ENCODE measurements at places on chromosomes 1 and 21.
A peak's percentile ranks its signal among the peaks of the same experiment; 100 is the strongest.

DNA sequence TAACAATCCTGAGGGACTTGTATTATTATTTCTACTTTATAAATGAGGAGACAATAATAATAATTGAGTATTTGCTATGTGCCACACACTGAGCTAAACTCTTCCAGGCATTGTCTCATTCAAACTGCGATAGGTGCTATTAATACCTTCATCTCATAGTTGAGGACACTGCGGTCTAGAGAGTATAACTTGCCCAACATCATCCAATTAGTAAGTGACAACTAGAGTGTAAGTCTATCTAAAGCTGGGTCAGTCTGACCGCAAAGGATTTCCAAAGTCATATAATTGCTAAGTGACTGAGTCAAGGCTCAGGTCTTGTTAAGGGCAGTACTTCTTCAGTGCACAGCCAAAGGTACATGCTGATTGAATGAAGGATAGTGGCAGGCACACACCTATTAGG lies 9.7 kb downstream of the BCL9 start:
- DNase-seq, result no peak

- DNase-seq, result no peak
These were observed 78.8 kb downstream of the MRPL39 start for GRCh38 chr21:25528515-25528914.

DNA sequence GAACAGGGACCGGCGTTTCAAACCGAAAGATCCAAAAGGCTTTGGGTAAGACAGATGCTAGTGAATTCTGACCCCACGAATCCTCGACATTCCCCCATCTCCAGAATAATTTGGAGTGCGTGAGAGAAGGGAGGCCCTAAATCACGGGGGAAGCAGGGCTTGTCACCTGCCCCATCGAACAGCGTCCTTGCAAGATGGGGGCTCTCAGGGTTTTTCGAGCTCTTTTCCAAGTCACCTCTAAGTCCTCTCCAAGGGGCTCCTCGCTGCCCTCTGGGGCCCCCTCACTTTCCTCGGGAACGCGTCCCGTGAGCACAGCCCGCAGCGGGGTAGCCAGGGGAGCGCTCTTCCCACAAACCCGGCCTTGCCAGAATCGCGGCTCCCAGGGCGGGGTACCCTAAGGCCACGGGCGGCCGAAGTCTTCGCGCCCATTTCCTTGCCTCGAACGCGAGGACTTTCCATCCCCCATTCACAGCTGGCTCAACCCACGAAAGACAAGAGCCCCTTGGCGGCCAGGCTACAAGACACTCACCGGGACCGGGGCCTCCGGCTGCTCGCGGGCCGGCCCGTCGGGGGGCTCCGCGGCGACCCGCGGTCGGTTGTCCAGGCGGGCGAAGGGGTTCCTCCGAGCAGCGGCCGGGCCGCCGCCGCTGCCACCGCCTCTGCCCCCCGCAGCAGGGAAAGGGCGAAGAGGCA lies 546 bp downstream of the DONSON start:
- no peak for DNase-seq

DNA sequence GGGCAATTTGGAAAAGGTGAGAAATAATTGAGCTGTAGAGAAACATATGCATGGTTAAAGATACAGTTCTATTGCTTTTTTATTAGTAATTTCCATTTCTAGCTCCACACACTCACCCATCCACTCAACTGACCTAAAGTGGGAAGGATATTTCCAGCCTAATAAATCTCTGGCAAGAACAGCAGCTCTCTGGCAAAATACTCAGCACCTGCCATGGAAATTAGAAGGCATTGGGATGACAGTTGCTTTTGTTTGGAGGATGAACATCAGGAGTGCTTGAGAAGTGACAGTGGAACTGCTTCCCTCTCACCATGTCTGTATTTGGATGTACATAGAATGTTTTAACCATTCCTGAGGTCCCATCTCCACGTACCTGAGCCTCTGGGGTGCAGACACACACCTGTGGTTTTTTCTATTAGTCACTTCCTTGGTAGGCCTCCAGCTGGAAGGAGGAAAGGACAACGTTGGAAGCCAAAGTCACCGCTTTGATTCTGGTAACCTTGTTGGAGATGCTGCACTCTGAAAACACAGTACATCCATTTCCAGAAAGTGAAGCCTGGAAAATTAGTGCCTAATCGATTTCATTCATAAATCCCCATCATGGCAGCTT lies 62.3 kb upstream of the RUNX1 start:
- DNase-seq, result no peak

GRCh38 chr1:181190364-181191035 lies 102.0 kb downstream of the IER5 start:
- no peak for DNase-seq

- DNase-seq, result no peak
These were observed 108.9 kb upstream of the POGK start for GRCh38 chr1:166730299-166730888.

GRCh38 chr1:184350573-184350972 lies 36.3 kb upstream of the C1orf21 start:
- no peak for DNase-seq

DNA sequence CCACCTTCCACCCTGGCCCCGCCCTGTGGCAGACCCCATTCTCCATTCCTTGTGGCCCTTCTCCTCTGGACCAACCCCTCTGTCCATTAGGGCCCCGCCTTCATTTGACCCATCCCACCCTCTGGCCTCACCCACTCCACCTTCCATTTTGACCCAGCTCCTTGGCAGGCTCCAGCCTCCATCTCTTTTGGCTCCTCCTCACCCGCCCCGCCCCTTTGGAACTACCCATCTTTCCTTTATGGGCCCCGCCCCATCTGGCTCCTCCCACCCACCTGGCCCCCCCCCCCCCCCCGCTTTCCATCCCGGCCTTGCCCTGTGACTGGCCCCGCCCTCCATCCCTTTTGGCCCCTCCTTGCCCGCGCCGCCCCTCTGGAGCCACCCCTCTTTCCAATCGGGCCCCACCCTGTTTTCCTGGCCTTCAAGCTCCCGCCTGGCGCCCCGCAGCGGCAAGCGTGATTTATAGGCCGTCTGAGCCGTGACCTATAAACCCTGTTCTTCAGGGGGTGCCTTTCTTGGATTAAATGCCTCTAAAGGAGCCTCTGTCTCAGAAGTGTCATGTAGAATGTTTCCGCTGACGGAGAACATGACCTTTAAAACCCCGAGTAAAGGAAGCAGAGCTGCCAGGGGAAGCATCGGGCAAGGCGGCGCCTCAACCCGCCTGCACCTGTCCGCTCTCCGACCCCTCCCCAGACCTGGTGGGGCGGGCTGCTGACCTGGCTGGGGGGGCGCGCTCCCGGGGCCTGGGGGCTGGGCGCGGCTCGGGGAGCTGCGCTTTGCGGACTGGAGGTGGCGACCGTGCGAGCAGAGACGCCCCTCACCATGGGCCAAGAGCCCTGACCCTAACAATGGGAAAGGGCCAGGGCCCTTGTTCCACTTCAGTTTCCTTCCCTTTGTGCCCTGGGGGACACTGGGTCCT lies 178.0 kb downstream of the CAMTA1 start:
- peak; percentile 47 for DNase-seq

GRCh38 chr1:222821239-222821638 lies 6.4 kb downstream of the DISP1 start:
- no peak for DNase-seq

GRCh38 chr1:44010935-44011471 lies 19.6 kb downstream of the CCDC24 start:
- DNase-seq, result no peak

DNA sequence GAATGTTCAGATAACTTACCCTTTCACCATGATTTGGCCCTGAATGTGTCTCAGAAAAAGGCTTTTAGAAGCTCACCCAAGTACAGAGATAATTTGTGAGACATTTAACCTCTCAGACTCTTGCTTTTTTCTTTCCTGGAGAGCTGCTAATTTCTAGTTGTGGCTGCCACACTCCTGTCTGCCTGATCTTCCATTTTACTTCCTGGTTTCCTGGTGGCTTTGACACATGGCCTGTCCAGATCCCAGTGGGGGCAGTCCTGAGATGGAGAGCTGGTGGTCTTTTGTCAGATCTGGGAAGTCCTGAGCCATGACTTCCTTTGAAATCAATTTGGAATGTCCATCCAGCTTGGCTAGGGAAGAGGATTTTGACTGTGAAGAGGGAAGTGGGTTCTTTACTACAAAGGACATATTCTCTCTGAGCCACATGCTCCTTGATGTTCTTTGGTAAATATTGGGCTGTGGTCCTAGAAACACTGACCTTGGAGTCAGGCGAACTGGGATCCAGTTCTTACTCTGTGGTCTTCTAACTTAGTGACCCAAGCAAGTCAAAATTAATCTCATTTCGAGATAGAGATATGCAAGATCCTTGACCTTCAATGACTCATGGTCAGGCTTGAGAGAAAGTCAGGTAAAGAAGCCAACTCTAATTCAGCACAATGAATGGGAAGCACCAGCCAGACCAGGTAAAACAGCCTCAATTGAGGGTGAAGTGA lies 78.0 kb upstream of the HSD17B7 start:
- DNase-seq, result no peak

GRCh38 chr1:223180731-223181321 lies 37.8 kb upstream of the TLR5 start:
- DNase-seq, result no peak

- DNase-seq, result no peak
These were observed 39.5 kb downstream of the RNF115 start for GRCh38 chr1:145784409-145784808.

DNA sequence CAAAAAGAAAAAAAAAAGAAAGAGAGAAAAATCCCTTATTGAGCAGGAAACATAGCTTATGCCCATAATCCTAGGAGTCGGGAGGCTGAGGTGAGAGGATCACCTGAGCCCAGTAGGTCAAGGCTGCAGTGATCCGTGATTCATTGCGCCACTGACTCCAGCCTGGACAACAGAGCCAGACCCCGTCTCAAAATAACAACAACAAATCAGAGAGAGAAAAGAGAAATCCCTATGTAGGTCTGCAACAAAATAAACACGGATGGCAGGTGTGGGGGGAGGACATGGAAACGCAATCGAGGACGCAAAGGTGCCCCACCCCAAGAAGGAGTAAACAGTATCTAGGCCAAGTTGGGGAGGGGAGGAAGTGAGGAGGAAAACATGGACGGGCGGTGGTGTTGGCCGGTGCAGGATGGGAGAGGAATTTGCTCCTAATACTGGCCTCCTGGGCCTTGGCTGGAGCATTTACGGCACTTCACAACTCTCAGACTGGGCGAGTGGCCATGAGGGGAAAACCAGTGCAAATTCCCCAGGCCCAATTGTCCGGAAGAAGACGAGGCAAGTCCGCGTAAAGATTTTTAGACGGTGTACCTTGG lies 609 bp upstream of the CHTOP start:
- DNase-seq, result no peak

GRCh38 chr21:43956670-43957035 lies 55.5 kb upstream of the TRAPPC10 start:
- peak; percentile 67 for DNase-seq

DNA sequence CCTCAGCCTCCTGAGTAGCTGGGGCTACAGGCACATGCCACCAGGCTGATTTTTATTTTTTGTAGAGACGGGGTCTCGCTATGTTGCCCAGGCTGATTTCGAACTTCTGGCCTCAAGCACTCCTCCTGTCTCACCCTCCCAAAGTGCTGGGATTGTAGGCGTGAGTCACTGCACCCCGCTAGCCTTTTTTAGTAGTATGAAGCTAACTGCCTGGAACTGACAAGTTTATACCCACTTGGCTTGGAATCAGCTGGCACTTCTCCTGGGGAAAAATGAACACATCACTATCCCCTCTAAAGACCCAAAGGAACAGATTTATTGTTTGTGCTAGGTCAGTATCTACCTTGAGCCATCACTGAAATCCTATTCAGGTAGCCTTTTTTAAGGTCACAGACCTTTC lies 19.0 kb downstream of the TMEM63A start:
- DNase-seq, result no peak

GRCh38 chr1:19348441-19349198 lies 36.5 kb downstream of the SLC66A1 start:
- no peak for DNase-seq

DNA sequence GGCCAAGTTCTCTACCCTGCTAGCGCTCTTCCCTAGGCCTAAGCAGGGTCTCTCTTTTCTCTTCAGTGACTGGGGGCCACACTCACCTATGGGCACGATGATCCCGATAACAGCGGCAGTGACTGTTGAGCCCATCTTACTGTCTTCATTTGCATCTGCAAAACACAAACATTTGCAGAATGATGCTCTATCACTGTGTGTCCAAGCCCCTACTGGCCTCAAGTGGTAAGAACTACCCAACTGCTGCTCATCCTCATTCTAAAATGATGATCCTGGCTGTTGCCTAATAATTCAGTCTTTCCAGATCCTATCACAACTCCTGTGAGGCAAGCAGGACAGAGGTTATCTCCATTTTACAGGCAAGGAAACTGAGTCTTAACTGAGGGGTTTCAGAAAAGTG lies 16.7 kb upstream of the MAGOH start:
- no peak for DNase-seq

- DNase-seq, result no peak
These were observed 22.4 kb upstream of the EPS15 start for GRCh38 chr1:51541313-51542050.

GRCh38 chr1:86537928-86538695 lies 8.8 kb upstream of the CLCA4 start:
- DNase-seq, result no peak

DNA sequence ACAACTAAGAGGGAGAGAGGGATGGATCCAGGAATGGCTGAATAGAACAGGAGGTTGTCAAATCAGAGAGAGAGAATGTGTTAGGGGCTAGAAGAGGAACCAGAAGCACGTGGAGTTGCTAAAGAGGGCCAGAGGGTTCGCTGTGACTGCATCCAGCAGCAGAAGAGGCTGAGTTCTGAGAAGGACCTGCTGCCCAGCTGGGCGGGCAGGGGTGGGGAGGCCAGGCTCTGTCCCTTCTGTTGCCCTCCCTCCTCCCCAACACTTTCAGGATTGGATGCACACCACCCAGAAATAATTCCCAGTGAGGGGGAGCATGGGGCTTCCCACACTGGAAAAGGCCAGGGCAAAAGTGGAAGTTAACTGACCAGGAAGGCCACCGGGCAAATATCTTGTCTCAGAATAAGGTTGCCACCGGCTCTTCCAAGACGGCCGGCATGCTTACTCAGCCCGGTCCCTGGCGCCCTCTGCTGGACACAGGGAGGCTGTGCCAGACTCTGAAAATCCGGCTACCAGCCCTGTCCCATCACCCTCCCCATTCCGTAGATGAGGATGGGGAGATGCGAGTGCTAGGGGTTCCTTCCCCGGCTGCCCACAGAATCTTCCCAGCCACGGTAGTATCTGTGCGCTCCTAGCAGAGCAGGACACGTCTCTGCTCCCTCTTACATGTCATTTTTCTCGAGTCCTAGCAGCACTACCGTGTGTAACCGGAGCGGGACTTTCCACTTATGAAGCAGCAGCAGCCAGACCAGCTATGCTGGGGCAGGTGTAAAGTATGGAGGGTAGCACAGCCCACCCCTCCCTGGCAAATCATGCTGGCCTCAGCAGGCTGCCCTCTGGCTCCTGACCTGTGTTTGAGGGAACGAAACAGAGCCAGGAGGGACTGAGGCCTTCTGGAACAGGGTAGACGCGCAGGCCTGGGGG lies 46.8 kb upstream of the A3GALT2 start:
- peak; percentile 72 for DNase-seq

GRCh38 chr1:20358761-20359263 lies 68.1 kb downstream of the VWA5B1 start:
- peak; percentile 42 for DNase-seq

GRCh38 chr1:12477936-12478611 lies 139.9 kb downstream of the DHRS3 start:
- DNase-seq, result peak; percentile 89

Measured in right kidney (tissue), 9 donors.